ENCODE measurements at places on chromosomes 4 and X.

- peak; percentile 28 for DNase-seq
Observed at GRCh38 chr4:158443731-158444130, 78.0 kb upstream of the RXFP1 start.

- no peak for DNase-seq
Observed at GRCh38 chrX:25072247-25072646, 56.5 kb upstream of the ARX start.

DNA sequence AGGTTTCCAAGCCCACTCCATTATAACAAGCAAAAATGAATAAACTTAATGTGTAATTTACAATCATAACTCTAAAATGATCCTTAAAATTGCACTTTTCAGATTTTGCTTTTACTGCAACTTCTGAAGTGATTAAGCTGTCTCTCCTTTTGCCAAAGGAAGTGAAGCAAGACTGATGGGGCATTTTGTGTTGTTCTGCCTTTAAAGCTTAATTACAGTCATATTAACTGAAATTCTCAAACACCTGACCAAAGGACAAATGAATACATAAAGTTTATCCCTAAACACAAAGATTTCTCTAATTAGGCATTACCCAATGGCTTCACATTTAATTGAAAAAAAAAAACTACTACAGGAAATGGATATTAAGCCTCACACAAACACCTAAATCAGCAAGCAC lies 101.8 kb downstream of the ATP11C start:
- DNase-seq, result no peak

DNA sequence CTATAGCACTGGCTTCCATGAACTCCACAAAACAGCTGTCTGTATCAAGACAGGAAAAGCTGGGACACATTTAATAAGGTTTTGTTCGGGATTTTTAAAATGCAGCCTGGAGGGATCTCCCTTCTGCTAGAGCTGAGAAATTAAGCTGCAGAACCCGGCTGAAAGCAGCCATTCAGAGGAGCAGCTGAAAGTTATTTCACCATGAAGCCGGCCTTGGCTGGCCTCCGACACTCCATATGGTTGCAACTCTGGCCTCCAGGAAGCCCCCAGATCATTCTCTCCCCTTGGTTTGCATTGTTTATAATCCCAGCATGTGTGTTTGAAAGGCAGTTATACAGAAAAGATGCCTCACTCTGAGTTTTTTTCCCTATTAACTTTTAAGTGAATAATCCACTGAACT lies 239.4 kb downstream of the SPATA18 start:
- no peak for DNase-seq

DNA sequence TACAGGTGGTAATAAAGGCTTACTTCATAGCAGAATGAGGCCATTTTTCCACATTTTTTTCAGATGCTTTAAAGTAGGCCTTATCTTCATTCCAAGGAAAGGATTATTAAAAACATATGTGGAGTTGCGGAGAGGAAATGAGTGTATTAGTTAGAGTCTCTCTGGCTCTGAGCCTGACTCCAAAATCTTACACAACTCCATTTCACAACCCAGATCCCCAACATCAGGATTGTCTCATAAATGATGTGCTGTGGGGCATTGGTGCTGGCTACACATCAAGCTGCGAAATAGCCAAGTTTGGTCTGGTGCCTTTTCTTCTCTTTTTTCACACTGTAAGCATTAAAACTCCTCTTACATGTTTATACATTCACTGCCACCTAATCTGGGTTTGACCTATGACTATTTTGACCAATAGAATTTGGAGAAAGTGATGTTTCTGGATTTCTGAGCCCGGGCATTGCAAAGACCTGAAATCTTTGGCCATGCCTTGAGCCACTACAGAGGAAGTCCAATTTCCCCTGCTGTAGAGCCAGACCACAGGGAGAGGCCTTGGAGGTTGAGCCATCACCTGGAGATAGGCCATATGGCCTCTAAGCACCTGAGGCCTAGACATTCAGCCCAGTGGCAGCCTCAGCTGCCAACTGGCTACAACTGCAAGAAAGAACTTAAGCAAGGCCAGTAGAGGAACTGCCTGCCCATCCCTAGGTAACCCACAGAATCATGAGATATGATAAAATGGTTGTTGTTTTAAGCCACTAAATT lies 16.7 kb upstream of the SOD3 start:
- DNase-seq, result peak; percentile 100

GRCh38 chr4:160202802-160203201 lies 1099.9 kb downstream of the RAPGEF2 start:
- no peak for DNase-seq
